Forelimb muscle (tissue), 1 donor: ENCODE measurements at places on chromosomes 5 and 9.

DNA sequence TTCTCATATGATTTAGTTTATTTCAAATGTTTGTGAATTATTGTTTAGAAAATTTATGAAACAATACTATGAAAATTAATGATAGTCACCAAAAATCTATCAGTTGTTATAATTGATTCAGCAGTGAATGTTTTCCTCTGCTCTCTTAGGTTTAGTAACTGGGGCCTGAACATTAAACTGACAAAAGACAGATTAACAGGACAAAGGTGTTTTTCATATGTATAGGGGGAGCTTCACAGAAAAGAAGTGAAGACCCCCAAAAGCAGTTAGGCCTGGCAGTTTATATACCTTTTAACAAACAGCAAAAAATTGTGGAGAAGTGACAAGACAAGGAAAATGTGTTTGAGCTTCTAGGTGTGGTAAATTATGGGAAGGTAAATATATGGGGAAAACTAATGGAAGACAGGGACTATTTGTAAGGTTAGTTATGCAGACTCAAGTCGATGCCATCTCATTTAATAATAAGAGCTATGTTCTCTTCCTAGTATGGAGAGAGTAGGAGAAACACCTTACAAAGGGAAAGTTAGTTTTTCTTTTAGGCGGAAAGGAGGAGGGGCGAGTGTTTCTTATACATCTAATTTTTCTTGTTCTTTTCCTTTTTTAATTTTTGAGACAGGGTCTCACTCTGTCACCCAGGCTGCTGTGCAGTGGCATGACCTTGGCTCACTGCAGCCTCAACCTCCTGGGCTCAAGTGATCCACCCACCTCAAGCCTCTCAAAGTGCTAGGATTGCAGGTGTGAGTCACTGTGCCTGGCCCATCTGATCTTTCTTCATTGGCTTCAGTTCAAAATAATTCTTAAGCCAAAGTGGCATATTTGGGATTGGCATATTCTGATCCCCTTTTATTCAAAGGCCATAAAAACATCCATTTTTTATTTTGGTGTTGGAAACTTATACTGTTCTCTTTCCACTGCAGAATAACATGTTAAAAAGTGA, 77.8 kb downstream of the C9orf153 start:
- no peak for DNase-seq

DNA sequence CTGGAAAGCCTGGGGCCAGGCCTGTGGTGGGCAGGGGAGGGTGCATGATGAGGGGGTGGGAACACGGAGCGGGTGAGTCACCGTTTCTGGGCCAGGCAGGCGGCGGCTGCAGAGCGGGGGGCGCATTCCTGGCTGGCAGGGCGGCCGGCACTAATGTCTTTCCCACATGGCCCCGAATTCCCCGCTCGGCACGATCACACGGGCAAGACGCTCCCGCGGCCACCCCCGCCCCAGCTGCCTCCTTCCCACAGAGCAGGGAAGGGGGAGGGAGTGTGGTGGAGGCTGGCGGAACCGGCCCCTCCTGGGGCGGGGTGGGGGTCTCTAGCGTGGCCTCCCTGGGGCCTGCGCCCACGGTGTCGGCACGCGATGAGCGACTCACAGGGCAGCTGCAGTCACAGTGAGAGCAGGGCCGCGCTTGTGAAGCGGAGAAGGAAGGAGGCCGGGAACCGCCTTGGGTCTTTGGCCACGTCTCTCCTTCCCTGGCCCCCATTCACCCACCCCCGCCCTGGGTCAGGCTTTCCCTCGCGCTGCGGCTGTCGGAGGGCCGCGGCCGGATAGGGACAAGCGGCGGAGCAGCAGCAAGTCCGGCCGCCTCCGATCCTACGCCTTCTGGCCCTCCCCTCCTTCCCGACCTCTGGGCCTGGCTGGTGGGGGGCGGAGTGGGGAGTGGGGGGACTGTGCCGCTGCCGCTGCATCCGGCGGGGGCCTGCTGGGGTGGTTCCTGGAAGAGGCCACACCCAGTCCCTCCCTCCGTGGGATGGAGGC, 48.9 kb downstream of the CXXC5 start:
- peak; percentile 60 for DNase-seq

DNA sequence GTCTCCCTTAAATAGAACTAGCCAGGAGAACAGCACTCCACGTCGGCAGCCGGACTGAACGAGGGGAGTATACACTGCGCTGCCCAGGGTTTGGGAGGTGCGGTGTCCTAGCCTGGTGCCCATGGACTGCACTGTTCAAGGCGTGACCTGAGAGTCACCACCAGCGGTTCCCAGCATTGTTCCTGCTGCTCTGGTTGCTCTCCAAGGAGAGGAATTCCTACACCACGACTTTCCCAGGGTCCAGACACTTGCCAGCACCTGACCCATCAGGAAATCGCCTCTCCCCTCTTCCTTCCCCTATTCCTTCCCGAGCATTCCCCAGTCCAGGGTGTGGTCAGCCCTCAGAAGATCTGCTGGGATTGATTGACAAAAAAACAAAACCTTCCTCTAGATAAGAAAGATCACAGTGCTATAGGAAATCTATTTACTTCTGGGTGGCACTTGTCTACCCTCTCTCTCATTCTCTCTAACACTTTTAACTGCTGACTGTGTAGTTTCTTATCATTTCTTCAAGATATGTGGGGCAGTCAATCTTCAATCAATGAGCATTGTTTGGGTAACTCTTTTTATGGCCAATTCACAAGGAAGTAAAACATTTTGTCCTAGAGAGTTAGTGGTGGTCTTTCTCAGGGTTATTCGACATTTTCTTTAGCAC, 297.8 kb upstream of the ACTBL2 start:
- DNase-seq = no peak

GRCh38 chr5:161400583-161400982, 145.9 kb downstream of the GABRB2 start:
- no peak for DNase-seq

GRCh38 chr5:1000329-1000728, 8.3 kb upstream of the NKD2 start:
- no peak for DNase-seq

GRCh38 chr9:126439883-126440653, 113.4 kb downstream of the MVB12B start:
- DNase-seq = no peak

DNA sequence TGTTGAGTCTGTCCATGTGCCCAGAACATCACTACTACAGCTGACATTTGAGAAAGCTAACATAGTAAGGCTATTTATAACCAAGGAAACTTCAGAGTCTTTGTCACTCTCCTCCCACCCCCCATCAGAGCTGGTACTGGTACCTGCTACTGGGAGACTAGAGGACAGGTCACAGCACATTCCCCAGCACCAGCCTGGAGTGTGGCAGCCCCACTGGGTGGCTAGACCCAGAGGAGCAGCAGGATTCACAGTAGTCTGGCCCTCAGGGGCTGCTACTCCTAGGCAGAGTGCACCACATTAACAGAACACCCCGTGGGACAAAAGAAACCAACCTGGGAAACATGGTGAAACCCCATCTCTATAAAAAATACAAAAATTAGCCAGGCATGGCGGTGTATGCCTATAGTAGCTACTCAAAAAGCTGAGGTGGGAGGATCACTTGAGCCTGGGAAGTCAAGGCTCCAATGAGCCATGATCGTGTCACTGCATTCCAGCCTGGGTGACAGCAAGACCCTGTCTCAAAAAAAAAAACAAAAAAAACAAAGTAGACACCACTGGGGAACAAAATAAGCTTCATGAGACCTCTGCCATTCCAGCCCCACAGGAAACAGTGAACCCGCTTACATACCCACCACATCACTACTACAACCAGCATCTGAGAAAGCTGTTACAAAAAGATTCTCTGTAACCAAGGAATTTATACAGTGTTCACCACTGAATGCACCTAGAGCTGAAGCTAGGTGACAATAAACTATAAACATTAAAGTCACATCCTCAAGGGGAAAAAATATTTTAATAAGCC, 26.3 kb upstream of the PTGER4 start:
- no peak for DNase-seq

DNA sequence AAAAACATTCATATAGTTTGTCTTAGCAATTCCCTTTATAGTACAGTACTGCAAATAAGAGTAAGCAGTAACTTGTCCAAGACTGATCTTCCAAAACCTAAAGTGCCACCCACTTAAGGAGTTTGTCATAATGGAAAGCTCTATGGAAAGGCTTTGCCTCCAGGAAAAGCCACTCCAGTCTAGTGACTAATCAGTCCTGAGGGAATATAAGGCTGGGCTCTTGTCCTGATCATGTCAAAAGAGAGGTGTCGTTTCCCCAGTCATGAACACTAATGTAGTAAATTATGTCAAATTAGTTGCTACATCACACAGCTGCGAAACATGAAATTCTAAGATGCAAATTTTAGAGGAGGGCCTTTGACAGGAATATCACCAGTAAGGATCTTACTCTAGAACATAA, 271.6 kb downstream of the GABRB2 start:
- no peak for DNase-seq

DNA sequence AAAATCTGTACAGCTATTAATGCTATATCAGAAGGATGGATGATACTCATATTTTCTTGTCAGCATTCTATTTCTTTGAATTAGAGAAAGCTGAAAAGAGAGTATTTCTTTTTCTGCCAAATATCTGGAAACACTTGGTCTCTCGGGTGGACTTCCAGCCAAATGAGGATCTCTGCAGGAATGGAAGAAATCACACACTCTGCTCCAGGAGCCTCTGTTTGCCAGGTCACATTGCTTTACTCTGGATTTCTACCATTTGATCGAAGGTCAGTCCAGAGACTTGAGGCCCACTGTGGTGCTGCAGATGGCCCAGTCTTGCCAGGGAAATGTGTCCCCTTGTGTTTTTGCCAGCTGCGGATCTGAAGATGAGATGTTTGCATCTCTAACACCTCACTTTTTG, 154.1 kb downstream of the PCSK1 start:
- DNase-seq = peak; percentile 72

GRCh38 chr5:15510831-15511230, 10.9 kb downstream of the FBXL7 start:
- no peak for DNase-seq

GRCh38 chr5:172380987-172381643, 73.2 kb downstream of the SH3PXD2B start:
- no peak for DNase-seq

GRCh38 chr5:90056911-90057705, 352.4 kb downstream of the CETN3 start:
- DNase-seq = no peak

DNA sequence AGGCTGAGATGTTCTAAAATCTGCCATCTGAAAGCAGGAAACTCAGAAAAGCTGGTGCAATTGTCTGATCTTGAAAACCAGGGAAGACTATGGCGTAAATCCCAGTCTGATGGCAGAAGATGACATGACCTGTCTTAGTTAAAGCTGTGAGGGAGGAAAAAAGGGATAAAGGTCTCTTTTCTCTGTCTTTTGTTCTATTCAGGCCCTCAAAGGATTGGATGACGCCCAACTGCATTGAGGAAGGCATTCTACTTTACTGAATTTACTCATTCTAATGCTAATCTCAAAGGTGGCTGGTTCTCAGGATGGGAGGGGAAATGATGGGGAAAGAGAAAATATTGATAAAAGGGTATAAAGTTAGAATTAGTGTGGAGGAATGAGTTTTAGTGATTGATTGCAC, 312.8 kb upstream of the CTNND2 start:
- DNase-seq = no peak

GRCh38 chr9:130833031-130833990, 1.7 kb upstream of the ABL1 start:
- no peak for DNase-seq

GRCh38 chr5:113680534-113680933, 167.0 kb downstream of the YTHDC2 start:
- DNase-seq = no peak

GRCh38 chr5:172597755-172598155, 43.3 kb upstream of the NEURL1B start:
- no peak for DNase-seq

- DNase-seq = no peak
Observed at GRCh38 chr5:143155455-143155854, 248.0 kb downstream of the NR3C1 start.

- no peak for DNase-seq
Observed at GRCh38 chr5:158054223-158055110, 195.5 kb upstream of the CLINT1 start.

DNA sequence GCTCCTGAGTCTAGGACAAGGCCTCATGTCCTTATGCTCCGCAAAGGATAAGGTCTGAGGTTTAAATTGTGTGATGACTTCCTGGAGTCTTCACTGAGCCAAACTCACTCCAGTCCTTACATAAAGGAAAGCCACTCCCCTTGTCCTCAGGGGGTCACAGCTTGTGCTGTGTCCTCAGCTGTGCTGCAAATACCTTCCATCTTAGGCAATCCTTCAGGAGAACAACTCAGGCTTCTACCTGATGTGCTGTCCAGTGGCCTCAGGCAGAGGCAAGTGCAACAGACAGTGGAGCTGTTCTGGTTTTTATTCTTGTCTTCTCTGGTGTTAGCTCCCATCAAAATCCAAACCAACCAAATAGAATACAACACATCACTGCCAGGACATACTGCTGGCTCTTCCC, 151.5 kb downstream of the TAF11L14 start:
- DNase-seq = no peak

GRCh38 chr5:9776525-9776924, 146.4 kb upstream of the TAS2R1 start:
- no peak for DNase-seq

DNA sequence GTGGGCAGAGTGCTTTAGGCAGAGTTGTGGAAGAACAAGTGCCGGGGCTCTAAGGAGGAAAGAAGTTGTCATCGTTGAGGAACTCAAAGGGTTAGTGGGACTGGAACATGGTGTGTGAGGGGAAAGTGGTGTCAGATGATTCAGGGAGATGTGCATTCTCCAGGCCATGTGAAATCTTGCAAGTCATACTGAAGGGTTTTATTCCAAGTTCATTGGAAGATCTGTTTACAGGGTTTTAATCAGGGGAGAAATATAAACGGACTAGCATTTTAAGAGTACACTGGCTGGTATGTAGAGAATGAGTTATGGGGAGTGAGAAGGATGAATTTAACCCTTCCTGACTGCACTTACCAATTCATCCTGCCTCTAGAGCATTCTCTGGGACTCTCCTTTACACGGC, 49.3 kb downstream of the NR2F1 start:
- DNase-seq = no peak

DNA sequence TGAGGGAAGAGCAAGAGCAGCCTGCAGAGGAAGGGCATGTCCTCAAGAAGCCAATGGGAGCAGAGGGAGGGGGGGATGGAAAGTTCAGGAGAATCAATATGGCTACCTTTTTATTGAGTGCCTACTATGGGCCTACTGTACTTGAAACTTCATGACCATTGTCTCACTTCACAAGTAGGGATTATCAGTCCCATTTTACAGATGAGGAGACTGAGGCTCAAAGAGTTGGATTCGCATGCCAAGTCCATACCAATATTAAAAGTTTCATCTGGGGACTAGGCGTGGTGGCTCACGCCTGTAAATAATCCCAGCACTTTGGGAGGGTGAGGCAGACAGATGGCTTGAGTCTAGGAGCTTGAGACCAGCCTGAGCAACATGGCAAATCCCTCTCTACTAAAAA, 40.0 kb downstream of the RFK start:
- DNase-seq = no peak
